ENCODE measurements at places on chromosomes 2 and 18. TPM values are rescaled to one million over a fixed set of nuclear protein-coding genes. Genes with fewer than 3 reads are reported as not detected.

The RTP5 gene
- total RNA-seq, result not detected

DNA sequence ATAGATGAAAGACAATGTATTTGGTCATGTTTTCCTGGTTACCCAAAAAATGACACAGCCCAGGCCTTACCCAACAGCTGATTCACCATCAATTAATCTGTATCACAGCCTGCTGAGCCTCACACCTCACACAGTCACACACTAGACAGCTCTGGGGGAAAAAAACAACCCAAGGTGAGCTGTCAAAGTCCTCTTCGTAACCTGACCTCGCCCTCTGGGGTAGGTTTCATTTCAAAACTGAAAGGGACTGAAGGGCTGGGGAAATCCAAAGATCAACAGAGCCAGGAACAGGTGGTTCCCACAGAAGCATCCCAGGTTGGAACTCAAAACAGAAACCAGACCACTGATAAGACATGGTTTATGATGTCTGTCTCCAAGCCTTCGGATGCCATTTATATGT, 18.2 kb upstream of the PCBP1 start:
- DNase-seq, result no peak

DNA sequence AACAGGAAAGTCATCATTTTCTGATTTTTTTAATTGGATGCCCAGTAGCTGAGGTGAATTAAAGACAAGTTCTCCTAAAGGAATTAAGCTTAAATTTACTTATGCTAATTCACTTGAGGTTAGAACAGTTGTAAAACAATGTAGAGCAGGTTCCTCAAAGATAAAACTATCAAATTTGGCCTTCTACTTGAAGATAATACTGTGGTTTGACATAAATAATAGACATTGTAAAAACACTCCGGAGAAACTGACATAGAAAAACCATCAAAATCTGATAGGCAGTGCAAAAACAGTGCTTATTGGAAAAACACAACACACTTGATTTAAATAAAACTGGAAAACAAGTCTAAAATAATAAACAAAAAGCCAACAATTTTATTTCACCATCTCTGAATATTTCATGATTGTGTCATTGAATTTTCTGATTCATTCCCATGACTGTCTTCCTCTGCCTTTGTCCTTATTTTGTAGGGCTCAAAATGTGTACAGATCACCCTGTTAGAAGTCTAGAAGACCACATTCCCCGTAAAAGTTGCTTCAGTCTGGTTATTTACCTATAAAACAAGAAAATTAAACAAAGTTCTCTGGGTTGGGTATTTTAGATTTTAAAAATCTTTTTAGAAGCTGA, 28.3 kb upstream of the SLC40A1 start:
- DNase-seq, result no peak

- DNase-seq, result no peak
Observed at GRCh38 chr2:6860296-6860695, 5.4 kb downstream of the CMPK2 start.

- no peak for DNase-seq
Observed at GRCh38 chr2:241087420-241088268, 14.4 kb downstream of the MTERF4 start.

GRCh38 chr18:13035249-13035914, 44.2 kb downstream of the CEP192 start:
- no peak for DNase-seq
